ENCODE measurements at places on chromosomes 7 and 10.

GRCh38 chr7:125316466-125316865 is 386.8 kb upstream of the POT1 start:
- peak; percentile 46 for DNase-seq

GRCh38 chr7:50293509-50294179 is 10.9 kb upstream of the IKZF1 start:
- DNase-seq, result no peak

DNA sequence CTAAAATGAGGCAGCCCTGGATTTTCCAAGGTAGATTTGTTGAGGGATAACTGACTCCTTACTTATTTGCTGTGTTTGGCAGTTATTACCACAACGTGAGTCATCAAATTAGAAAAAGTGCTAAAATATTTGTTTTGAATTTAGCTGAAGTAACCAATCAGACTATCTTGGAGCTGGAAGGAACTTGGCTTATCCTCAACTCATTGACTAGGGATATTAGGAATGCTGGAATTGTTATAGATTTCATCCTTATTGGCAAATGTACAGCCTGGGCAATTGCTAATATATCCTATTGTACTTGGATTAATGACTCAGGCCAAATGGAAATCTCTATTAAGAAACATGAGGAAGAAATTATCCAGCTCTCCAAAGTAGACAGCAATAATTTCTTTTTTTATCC is 1189.0 kb upstream of the LRRN3 start:
- no peak for DNase-seq

DNA sequence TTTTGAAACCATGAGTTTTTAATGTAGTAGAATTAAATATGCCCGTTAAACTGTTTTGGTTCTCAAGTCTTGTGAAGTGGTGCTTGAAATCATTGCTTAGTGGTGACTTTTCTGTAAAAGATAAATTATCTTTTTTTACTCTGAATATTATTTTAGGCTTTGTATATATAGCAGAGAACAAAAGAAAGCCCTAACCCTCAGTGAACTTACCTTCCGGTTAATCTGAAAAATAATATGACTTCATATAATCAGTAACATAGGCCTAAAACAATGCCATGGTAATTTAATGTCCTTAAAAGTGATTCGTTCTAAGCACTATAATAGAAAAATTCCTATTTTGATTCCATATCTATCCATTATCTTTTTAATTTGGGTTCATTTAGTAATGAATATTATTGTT is 21.8 kb downstream of the AKAP9 start:
- DNase-seq, result no peak

- DNase-seq, result peak; percentile 2
Observed at GRCh38 chr7:33459340-33459751, 330.0 kb downstream of the BBS9 start.

DNA sequence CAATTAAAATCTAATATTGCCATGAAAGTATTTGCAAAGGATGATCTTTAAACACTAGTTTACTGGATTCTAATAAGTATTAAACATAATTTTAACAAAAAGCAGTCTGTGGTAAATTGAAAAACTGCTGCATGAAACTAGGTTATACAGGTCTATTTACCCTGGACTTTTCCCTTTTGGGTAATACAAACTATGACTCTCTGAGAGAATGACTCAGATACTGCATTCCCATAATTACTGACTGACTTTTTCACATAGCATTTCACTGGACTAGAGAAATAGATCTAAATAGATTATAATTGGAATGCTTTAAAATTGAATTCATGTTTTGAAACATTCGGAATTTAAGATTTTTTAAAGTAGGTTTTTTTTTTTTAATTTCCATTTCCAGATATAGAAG is 395.7 kb downstream of the THSD7A start:
- DNase-seq, result no peak

GRCh38 chr10:122181876-122182275 is 89.2 kb upstream of the BTBD16 start:
- no peak for DNase-seq

DNA sequence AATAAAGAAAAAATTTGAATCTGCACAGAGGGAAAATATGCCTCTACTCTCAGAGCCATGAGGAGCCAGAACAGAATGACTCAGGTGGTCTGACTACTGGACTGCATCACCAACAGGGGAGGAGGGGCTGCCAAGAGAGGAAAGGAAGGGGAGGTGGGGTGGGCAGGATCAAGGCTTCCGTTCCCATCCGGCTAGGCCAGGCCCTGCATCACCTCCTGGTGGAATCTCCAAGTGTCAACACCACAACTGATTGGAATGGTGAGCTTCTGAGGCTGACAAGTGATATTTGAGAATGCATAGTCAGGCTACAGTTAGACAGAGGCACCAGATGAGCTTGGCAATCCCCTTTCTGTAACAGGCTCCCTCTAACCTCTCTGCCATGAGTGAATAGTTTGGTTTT is 10.4 kb upstream of the GPR26 start:
- DNase-seq, result no peak

- DNase-seq, result no peak
Observed at GRCh38 chr10:44427479-44427878, 42.6 kb upstream of the CXCL12 start.

- no peak for DNase-seq
Observed at GRCh38 chr7:36792421-36792820, 68.1 kb upstream of the AOAH start.

GRCh38 chr10:47264797-47265281 is 35.2 kb upstream of the GDF10 start:
- no peak for DNase-seq

DNA sequence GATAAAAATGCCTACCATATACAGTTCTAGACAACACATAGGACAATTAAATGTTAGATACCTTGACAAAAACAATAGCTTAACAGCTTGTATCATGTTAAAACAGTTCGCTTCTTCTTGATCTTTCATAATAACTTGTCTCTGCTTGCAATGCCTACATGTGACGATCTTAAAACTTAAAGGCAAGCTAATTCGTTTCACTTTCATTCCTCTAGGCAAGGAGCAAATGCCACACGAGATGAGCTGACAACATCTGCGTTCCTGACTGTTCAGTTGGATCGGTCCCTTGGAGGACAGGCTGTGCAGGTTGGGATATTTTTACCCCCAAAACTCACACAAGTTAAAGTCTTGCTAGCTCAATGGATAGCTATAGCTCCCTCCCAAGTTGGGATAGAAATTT is 51.6 kb upstream of the ARL4A start:
- no peak for DNase-seq

DNA sequence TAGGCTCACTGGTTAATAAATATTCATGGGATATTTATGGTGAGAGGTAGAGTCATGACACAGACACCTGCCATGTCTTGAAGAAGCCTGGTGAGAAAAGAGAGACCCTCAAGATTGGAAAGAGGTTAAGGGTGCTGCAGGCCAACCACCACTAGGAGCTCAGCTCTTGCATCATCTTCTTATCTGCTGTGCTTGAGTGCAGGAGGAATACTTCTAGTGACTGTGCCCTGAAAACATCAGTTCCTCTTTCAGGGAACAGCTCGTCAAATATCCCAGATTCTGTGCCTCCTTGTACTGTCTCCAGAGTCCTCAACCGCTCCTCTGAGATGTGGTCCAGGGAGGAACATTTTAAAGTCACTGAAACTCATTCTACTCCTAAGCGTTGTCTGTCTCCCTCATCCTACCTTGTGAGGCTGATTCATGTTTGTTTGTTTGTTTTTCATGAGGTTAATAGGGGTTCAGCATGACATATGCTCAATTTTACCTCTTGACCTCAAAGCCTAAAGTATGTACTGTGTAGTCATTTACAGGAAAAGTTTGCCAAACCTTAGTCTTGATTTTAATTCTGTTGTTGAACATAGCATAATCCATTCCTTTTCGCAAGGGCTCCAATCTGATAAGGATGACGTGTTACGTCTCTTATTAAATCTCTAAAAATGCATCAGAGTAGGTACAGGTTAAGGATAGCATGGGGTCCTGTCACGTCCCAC is 293.1 kb downstream of the C7orf25 start:
- DNase-seq, result no peak

- DNase-seq, result no peak
Observed at GRCh38 chr7:130458257-130458656, 17.4 kb upstream of the CEP41 start.

DNA sequence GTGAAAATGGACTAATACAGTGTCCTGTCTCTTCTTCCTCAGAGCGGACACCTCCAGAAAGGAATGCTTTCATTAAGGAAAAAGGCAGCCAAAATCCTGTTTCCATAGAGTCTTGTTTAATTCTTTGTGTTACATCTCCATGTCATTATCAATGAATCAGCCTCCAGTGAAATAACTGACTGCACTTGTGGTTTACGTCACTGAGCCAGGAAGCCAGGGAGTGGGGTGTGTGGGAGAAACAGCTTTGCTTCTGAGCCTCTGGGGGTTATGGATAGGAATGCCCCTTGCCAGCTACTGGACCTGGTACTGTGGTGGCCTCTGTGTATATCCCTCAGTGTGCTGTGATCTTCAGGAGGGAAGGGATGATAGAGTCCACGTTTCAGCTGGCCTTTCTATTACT is 416.8 kb downstream of the GALNT17 start:
- DNase-seq, result no peak

GRCh38 chr10:80513106-80513505 is 24.6 kb upstream of the SH2D4B start:
- no peak for DNase-seq

- no peak for DNase-seq
Observed at GRCh38 chr7:153628825-153629224, 423.4 kb upstream of the DPP6 start.
